ENCODE measurements at places on chromosomes 7 and 10.

GRCh38 chr10:127081851-127082345 lies 114.5 kb downstream of the INSYN2A start:
- no peak for DNase-seq

GRCh38 chr10:102299873-102300272 lies 54.5 kb downstream of the GBF1 start:
- no peak for DNase-seq

- DNase-seq, result peak; percentile 66
These were observed 46.4 kb downstream of the AOAH start for GRCh38 chr7:36677769-36678437.

DNA sequence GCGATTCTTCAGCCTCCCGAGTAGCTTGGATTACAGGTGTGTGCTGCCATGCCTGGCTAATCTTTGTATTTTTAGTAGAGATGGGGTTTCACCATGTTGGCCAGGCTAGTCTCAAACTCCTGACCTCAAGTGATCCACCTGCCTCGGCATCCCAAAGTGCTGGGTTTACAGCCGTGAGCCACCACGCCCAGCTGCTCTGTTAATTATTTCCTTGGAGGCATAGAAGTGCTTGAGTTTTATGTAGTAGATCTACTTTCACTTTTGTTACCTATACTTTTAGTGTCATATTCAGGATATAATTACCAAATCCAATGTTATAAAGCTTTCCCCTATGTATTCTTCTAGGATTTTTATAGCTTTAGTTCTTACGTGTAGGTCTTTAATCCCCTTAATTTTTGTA lies 1093.0 kb downstream of the GATA3 start:
- no peak for DNase-seq

DNA sequence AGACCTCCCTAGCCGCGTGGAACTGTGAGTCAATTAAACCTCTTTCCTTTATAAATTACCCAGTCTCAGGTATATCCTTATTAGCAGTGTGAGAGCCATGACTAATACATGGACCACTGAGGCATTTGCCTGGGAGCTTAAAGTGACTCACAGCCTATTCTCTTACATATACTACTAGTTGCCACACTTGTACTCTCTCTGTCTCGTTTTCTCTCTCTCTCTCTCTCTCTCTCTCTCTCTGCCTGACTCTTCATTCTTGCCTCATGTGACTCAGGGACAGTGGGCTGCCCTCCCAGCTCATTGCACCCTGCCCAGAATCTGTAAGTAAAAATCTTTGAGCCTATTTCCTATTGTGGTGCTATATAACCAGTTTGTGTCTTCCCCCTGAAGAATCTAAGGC lies 238.5 kb upstream of the MAGI2 start:
- no peak for DNase-seq

DNA sequence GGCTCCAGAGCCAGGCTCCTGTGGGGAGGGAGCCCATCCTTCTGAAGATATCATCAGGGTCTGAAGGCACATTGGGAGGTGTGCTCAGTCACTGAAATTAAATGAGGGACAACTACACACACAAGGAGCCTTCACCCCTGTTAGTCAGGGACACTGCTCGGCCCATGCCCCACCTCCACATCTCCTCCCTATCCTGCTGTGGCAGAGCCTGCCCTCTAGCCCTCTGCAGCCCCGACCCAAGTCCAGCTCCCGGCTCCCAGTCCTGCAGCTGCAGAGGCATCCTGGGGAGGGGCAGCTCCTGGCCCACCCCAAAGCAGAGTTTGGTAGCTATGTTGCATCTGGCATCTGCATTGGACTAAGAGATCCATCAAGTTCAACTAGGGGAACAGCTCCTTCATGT lies 136.3 kb downstream of the ZNF248 start:
- no peak for DNase-seq

GRCh38 chr10:5550621-5551530 lies 26.1 kb downstream of the CALML3 start:
- DNase-seq, result no peak

GRCh38 chr10:122213766-122214165 lies 57.3 kb upstream of the BTBD16 start:
- no peak for DNase-seq

- DNase-seq, result peak; percentile 56
These were observed 8.9 kb downstream of the ANXA11 start for GRCh38 chr10:80196270-80196949.

DNA sequence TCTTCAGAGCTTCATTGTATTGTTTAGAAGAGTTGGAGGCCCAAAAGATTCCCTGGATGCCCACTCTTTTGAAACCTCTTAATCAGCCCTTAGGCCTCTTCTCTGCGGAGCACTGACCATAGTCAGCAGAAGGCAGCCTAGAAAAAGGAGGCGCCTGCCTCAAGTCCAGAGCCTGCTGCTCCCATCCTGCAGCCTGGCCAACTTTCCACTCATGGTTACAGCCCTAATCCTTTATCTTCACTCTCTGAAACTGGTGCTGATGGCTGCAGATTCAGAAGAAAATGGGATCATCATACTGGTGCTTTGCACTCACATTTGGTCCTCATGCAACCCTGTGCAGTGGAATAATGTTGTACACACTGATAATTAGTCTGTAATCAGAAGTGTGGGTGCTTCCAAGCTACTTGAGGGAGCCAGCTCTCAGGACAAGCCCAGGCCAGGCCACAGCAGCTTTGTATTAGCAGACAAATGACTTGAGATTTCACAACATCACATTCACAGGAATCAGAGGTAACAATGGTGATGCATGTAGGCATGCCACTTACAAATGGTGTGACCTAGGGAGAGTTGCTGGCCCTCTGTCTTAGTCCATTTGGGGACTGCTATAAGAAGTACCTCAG lies 272.9 kb downstream of the GALNT17 start:
- no peak for DNase-seq

- DNase-seq, result no peak
These were observed 99.0 kb downstream of the SPAG6 start for GRCh38 chr10:22444219-22444788.

- DNase-seq, result no peak
These were observed 298.7 kb downstream of the LRRTM3 start for GRCh38 chr10:67224553-67224952.

GRCh38 chr7:96041171-96041570 lies 268.8 kb downstream of the DYNC1I1 start:
- DNase-seq, result no peak

DNA sequence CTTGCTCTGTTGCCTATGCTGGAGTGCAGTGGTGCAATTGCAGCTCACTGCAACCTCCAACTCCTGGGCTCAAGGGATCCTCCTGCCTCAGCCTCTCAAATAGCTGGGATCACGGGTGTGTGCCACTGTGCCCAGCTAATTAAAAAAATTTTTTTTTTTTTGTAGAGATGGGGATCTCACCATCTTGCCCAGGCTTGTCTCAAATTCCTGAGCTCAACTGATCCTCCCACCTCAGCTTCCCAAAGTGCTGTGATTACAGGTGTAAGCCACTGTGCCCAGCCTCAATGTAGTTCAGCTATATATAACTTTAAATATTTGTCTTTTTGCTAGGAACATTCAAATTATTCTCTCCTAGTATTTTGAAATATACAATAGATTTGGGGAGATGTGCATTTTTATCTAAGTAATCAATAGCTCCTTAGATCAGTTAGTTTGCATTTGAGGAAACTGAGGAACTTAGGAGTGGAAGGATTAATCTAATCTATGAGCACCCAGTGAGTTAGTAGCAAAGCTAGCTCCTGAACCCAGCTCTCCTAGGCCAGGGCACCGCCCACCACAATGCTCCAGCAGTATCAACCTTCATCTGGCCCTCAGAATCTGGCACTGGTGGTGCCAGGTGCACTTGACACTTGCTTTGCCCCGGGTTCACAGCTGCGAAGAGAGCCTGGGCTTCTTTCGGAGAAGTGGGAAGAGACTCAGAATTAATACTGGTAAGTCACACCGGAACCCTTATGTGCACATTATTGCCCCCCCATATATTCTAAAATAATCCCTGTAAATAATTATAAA lies 5.9 kb upstream of the LRMDA start:
- no peak for DNase-seq

- no peak for DNase-seq
These were observed 6.9 kb downstream of the CISD1 start for GRCh38 chr10:58275908-58276307.

GRCh38 chr7:41437257-41438196 lies 265.4 kb downstream of the INHBA start:
- no peak for DNase-seq

GRCh38 chr10:97047083-97047736 lies 138.5 kb downstream of the SLIT1 start:
- no peak for DNase-seq

DNA sequence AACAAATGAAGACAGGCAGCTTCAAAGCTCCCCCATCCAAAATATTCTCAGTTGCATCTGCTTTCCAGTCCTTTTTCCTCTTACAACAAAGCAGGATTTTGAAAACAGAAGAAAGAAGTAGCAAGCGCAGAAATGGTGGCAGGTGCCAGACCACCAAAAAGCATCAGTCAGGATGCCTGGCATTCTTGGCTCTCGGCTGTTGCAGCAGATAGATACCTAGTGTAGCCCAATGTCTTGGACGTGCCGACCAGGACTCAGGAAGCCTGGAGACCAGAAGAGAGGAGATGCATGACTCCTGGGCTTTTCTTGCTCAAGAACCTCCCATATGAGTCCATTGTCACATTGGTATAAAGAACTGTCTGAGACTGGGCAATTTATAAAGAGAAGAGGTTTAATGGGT lies 115.2 kb downstream of the RAB18 start:
- no peak for DNase-seq

GRCh38 chr7:29274146-29275017 lies 79.8 kb downstream of the CHN2 start:
- no peak for DNase-seq

DNA sequence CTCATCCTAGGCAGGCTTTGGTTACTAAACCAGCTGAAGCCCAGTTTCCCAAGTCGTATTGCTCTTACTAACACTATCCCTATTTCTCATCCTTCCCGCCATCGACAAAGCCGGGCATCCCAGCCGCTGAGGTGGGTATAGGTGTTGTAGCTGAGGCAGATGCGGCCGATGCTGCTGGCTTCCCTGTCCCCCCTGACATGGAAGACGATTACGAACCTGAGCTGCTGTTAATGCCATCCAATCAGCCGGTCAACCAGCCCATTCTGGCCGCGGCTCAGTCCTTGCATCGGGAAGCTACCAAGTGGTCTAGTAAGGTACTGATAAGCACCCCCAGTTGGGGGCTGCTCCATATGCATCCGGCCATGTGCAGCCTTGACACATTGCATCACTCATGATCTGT lies 38.8 kb downstream of the AP3M1 start:
- DNase-seq, result no peak

GRCh38 chr7:114939484-114940097 lies 17.7 kb downstream of the MDFIC start:
- DNase-seq, result no peak

GRCh38 chr7:69790977-69791724 lies 192.9 kb downstream of the AUTS2 start:
- no peak for DNase-seq
